ENCODE measurements at places on chromosomes 6 and 20.

- DNase-seq = no peak
These were observed 22.7 kb upstream of the TMEM181 start for GRCh38 chr6:158536891-158537798.

GRCh38 chr20:25142435-25142834, 53.1 kb upstream of the ENTPD6 start:
- DNase-seq = no peak

DNA sequence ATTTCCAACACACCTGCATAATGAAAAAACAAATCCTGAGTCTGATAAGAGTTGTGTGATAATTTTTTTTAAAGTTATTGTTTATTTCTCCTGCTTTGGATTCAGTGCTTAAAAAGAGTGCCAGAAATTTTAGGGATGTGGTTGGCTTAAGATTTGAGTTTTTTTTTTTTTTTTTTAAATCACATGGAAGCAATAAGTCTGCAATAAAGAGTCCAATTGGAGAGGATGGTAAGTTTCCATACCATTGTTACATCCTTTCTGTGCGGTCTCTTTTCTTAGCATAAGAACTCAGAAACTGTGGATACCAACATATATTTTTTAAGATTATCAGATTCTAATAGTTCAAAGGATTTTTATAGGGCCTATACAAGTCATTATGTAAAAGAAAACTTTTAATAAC, 171.0 kb downstream of the BCKDHB start:
- no peak for DNase-seq

DNA sequence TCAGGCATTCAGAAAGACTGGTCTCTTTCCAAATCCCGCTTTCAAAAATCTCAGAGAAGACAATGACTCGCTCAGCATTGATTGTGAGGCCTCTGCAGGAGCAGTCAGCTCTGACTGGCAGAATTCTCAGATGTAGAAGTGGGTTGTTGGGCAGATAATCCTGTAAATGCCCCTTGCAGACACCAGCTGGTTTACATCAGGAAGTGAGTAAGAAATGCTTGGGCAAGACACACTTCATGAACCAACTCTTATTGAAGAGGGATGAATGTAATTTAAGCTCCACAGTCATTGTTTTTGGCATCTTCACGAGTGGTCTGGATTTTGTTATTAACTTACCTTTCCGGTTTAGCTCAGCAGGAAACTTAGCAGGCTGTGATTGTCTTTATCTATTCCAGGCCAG, 166.6 kb downstream of the PLCB4 start:
- DNase-seq = peak; percentile 48

- DNase-seq = no peak
These were observed 23.5 kb downstream of the DNAAF9 start for GRCh38 chr20:3383878-3384495.

GRCh38 chr20:45156713-45157112, 18.0 kb upstream of the PI3 start:
- no peak for DNase-seq

DNA sequence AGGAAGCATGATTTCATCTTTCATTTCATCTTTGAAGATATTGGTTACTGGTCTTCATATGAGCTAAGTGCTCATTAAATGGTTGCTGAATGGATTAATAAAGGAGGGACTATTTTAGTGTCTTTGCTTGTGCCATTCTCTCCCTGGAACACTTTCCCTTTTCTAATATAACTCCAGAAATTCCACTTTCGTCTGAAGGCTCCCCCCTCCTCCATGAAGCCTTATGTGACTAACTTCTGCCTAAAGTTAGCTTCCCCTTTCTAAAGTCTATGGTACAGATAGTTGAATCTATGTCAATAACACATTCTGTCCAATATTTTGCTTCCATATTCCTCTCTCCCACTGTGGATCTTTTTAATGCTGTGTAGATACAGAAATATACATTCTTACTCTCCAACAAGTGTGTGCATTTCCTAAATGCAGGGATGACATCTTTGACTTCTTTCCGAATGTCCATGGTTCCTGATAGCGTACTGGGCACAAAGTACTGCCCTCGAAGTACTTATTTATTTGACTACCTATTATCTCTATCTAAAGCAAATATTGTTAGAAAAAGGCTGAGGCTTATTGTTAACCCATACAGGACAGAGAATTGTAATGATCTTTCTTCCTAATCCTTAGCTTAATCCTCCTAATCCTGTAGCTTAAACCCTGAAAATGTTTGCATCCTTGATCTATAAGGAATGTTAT, 84.7 kb upstream of the ELOVL5 start:
- DNase-seq = no peak
